ENCODE measurements at places on chromosomes 16 and 17. TPM values are rescaled to one million over a fixed set of nuclear protein-coding genes. Genes with fewer than 3 reads are reported as not detected.

ADGRG3 gene
- not detected for total RNA-seq

- no peak for DNase-seq
These were observed 72.0 kb downstream of the ZFHX3 start for GRCh38 chr16:72975809-72976437.

DNA sequence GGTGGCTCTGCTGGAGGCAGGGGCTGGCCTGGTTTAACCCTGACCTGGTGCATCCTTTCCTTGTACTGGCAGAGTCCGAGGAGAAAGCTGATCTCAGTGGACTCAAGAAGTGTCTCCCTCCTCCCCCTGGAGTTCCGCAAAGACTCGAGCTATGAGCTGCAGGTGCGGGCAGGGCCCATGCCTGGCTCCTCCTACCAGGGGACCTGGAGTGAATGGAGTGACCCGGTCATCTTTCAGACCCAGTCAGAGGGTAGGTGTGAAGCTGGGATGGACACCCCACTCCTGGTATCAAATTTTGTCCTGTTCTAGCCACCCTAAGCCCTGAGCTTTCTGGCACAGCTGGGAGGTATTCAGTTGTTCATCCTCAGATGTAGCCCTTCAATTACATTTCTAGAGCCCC lies 42.5 kb downstream of the IL21R start:
- no peak for DNase-seq

PRSS27 gene
- 8.8 TPM for total RNA-seq

NPIPB6 gene
- 3.9 TPM for total RNA-seq

GRCh38 chr16:8848231-8848938 lies 20.4 kb downstream of the CARHSP1 start:
- DNase-seq, result no peak

DNA sequence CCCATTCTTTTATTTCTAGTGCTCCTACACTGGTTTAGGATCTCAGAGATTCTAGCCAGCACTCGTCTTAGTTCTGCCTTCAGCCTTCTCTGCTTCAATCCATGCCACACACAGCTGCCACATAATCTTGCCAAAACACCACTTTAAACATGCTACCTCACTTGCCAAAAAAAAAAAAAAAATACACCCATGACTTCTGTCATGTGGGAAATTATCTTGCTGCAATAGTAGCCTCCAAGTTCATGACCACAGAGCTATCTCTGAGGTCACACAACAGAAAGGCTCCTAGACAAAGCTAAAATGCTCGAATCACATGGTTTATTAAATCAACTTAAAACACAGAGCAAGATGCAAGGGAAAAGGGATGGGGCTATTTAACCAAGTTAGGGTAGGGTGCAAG lies 18.1 kb downstream of the FZD2 start:
- no peak for DNase-seq

- DNase-seq, result no peak
These were observed 18.7 kb downstream of the ZNF385C start for GRCh38 chr17:42079541-42079940.
